Inflammatory macrophage treated with lipopolysaccharide for 1 hour (primary cell): ENCODE measurements at places on chromosomes 3 and 15.
A peak's percentile ranks its signal among the peaks of the same experiment; 100 is the strongest.

DNA sequence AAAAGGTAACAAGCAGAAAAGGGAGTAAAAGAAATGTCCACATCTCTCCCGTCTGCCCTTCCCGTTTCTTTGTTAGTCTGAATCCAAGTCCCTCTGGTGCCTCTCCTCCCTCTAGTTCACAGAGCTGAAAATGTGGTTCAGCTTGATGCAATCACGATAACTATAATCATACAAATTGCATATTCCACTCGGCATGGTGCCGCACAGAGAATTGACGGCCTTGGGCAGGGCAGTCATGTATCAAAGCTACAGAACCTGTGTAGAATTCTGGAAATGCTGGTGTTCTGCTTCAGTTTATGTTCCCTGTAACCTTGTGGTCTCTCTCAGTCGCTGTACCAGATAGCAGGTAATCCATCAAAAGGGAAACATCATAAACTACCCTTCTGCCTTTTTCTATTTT is 562.9 kb upstream of the CBLB start:
- no peak for DNase-seq

GRCh38 chr3:117748131-117748530 is 1038.6 kb downstream of the TUSC7 start:
- no peak for DNase-seq

- DNase-seq, result no peak
Observed at GRCh38 chr3:181713676-181714612, 2.2 kb downstream of the SOX2 start.

DNA sequence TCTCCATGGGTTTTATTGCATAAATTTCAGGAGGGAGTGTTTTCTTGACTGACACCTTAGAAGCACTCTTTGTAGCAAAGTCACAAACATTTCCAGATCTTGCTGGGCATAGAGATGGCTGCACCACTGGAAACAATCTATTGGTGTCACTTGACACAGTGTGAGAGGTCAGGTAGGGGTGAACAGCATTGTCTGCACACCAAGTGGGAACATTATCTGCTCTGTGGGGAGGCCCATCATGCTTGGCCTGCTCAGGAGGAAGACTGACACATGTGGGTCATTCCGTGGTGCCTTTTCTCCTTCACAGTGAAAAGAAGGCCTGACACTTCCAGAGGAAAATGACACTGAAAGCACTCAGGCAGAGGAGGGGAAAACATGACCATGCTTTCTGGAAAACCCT is 149.9 kb upstream of the GALNT15 start:
- DNase-seq, result no peak

- no peak for DNase-seq
Observed at GRCh38 chr3:151690645-151691044, 43.1 kb upstream of the AADACL2 start.

DNA sequence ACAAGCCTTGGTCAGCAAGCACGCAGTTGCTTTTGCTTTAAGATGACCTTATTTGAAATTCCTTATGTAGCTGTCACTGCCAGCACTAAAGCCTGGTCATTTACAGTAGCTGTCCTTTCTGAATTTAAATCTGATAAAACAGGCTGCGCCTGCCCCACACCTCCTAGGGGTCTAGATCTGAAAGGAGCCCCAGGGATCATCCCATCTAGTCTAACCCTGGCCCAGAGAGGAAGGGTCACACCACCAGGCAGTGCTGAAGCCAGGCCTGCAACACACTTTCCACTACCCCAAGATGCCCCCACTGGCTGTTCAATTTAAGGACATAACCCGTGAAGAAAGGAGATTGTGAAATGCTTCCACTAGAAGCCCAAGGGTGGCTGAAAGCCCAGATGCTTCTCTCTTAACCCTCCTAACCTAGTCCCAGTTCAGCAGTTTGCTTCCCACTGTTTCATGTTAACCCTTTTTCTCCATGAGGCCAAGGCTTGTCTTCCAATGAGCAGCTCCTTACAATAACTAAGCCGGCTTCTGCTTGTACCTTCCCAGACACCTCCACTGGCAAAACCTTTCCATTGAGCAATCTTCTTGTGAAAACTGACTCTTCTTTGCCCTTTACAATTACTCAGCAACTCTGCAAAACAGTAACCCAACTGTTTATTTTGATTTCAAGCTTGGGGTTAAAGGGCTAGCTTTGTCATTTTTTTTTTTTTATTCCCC is 198.9 kb upstream of the LPP start:
- peak; percentile 27 for DNase-seq

GRCh38 chr3:36520241-36521006 is 140.1 kb downstream of the STAC start:
- no peak for DNase-seq

- DNase-seq, result no peak
Observed at GRCh38 chr15:73485372-73485771, 42.4 kb downstream of the REC114 start.

- DNase-seq, result no peak
Observed at GRCh38 chr3:10119376-10119775, 3.9 kb downstream of the BRK1 start.

- DNase-seq, result no peak
Observed at GRCh38 chr3:76300746-76301145, 515.4 kb upstream of the ZNF717 start.

DNA sequence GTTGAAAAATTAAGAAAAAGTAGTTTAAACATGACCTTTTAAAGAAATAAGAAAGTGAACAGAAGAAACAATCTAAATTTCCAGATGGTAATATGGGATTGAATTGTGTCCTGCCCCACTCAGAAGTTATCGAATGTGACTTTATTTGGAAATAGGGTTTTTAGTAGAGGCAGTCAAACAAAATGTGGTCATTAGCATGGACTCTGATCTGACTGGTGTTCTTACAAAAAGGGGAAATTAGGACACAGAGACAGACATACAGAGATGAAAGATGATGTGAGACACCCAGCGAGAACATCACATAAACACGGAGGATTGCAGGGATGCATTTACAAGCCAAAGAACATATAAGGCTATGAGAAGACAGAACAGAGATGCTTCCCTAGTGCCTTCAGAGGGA is 73.2 kb downstream of the XRN1 start:
- no peak for DNase-seq

DNA sequence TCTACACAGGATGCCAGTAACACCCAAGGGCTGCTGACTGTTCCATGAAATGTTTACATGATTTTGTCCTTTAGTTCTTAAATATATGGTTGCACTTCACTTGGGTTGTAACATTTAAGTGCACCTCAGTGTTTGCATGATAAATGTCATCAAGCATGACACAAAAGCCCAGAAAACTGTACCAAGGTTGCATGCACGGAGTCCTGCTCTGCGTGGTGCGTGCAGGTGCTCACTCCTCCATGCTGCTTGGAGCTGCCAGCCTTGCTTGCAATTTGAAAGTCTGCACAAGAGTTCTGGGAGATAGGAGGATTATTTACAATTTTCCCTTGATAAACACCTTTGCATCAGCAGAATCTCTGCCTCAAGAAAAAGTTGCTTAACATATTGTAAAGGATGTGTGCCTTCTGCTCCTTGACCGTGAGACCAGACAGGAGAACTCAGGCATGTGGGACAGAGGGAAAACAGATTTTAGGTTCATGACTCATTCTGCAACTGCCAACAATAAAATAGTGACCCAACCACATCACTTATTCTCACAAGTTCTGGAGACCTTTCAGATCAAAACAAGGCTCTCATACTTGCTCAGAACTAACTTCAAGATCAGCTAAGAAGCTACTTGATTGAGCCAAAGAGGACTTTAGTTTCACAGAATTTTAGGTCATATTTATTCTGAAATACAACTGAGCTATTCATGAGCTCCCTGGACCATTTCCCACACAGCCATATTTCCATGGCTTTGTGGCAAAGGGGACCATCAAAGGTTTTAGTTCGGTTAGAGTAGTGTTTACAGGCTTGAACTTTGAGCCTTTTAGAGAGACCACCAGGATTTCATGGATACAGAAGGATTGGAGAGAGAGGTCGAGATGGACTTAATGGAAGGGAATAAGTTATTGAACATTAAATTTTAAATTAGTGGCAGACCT is 128.4 kb upstream of the ZBED2 start:
- no peak for DNase-seq

DNA sequence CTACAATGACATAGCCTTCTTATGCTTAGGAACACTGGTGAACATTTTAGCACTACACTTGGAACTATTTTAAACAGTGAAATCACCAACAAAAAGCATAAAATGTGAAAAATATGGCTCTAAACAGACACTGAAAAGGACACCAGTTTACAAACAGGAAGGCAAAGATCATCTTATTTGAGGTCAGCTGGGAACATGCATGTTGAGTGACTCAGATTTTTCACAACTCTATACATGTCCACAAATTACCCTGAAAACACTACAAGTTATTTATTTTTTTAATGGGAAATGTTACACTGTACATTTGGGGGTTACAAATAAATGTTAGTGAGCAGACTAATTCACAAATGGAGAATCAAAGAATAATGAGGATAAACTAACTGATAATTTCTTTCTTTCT is 12.5 kb upstream of the GK5 start:
- DNase-seq, result peak; percentile 22

- DNase-seq, result peak; percentile 61
Observed at GRCh38 chr3:156816794-156817645, 9.1 kb upstream of the LEKR1 start.

DNA sequence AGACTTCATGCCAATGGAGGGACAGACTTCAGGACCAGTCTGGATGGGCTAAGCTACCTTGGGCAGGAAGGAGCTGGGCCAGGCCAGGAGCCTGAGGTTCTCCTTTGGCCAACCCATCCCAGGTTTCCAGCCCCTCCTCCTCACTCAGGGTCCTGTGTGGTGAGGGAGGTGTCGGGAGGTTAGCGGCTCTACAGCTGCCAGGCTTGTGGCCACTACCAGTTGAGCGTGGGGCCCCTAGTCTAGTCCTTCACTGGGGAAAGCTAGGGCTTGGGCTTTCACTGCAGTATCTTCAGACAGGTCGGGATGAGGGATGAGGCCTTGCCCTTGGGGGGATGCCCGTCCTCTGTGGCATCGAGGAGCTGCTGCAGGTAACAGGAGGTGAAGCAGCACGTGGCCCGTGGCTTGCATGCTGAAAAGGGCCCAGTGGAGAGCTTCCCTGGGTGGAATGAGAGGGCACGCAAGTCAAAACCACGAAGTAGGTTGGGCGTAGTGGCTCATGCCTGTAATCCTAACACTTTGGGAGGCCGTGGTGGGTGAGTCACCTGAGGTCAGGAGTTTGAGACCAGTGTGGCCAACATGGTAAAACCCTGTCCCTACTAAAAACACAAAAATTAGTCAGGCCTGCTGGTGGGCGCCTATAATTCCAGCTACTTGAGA is 8.5 kb upstream of the FANCD2 start:
- DNase-seq, result no peak

- DNase-seq, result no peak
Observed at GRCh38 chr3:48023377-48023776, 7.2 kb upstream of the MAP4 start.

DNA sequence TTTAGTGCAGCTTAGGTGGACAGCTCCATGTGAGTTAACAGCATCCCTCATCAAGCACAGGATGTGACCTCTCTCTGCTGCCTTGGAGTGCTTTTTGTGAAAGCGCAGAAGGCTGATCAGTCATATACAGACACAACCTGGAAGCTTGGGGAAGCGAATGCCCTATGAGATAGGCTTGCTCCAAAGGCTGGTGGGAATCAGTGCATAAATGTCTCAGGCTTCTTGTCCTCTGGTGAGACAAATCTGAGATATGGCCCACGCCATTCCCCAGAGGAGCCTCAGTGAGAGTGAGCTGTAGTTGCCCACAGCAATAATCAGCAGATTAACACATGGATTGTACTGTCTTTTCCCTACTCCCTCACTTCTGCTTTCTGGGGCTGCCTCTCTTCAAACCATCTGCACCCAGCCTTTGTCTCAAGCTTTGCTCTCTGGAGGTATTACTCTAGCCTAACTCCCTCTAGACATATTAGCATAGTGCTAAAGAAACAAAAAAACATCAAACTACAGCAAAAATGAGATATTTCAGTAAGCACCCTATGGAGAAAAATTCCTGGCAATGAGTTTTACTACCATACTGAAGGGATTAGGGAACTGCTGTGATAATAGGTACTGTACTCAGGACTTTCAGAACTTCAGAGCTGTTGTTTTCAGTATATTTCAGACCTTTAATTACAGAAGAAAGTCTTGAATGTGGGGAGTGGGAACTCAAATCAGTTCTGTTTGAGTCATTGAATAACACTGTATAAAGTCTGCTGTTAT is 113.7 kb downstream of the OXSM start:
- no peak for DNase-seq

- no peak for DNase-seq
Observed at GRCh38 chr15:33124811-33125210, 69.7 kb downstream of the FMN1 start.

GRCh38 chr3:3084890-3085289 is 25.3 kb downstream of the IL5RA start:
- DNase-seq, result no peak

DNA sequence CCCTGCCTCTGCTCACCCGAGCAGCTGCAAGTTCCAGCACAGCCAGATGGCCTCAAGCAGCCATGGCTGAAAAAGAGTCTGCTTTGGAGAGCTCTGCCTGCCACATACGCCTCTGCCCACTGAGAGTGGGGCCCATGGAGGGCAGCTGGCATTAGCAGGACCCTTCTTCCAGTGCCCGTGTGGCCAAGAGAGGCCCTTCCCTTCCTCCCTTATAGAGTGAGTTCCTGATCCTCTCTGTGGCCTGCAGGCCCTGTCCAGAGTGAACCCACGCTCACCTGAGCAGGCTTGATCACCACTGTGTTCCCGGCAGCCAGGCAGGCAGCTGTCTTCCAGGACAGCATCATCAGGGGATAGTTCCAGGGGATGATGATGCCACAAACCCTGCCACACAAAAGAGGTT is 41.4 kb upstream of the SLC41A3 start:
- no peak for DNase-seq

DNA sequence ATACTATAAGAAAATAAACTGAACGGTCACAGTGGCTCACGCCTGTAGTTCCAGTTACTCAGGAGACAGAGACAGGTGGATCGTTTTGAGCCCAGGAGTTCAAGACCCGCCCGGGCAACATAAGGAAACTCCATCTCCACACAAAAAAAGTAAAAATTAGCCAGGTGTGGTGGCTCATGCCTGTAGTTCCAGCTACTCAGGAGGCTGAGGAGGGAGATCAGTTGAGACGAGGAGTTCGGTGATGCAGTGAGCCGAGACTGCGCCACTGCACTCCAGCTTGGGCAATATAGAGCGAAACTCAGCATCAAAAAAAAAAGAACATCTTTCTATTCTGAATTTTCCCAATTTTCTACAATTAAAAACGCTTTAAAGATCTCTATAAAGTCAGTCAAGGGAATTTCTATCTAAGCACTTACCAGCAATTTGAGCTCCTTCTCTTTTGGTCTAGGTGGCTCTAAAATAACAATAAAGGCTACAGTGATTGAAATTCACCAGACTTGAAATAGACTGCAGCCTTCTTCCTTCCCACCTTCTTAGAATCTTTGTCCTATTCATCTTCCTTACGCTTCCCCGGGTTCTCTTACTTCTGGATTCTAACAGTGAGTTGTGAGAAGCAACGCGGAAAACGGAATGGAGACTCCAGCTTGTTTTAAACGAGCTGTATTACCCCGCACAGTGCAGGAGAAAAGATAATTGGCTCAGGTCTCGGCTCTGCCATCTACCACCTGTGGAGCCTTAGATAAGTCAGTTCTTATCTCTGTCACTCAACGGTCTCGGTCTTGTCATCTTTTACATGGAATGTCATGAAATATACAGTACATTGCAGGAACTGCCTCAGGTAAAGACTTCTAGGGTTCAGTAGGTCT is 812 bp upstream of the SEC62 start:
- no peak for DNase-seq
